IMR-90 (cell line): ENCODE measurements at places on chromosomes 6 and 20. TPM values are rescaled to one million over a fixed set of nuclear protein-coding genes. Genes with fewer than 3 reads are reported as not detected.

DNA sequence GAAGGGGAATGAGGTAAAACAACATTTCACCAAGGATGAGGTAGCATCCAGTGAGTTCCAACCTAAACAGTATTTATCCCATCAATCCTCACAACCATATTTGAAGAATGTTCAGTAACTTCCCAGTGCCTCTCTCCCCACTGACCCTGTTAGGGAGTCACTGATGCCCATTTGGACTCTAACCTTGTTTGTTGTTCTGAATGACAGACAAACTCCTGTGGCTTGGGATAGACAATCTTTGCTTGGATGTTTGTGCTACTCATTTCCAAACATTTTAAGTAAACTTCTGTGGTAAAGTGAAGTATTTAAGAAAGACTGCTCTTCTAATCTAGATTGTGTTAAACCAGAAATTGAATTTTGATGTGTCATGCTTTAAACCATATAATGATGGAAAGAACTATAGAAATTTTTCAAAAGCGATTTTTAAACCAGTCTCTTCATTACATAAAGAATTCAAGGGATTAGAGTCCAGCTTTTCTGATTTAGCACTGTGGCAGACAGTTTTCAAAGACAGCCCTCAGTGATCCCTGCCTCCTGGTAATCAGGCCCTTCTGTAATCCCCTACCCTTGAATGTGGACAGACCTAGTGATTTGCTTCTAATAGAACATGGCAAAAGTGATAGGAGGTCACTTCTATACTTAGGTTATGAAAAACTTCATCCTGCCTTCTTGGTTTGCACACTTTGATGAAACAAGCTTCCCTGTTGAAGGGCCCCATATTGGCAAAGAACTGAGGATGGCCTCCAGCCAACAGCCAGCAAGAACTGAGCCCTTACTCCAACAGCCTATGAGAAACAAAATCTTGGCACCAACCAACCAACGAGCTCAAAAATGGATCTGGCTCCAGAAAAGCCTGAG, 191.6 kb downstream of the DST start:
- no peaks in the 10 kb centered on the region for H3K27me3 ChIP-seq
- H3K4me3 ChIP-seq, result no peak overlapping the region
- peak; percentile 69 for DNase-seq
- H3K27ac ChIP-seq, result peak overlapping the region; percentile 27; the same call in 1 of the 2 replicates
- peaks cover 5% of the 10 kb centered on the region for H3K4me1 ChIP-seq

GRCh38 chr6:160519603-160520042, 144.5 kb downstream of the LPA start:
- H3K4me3 ChIP-seq, result peak overlapping the region; percentile 60
- no peaks in the 10 kb centered on the region for H3K27me3 ChIP-seq
- no peaks in the 10 kb centered on the region for H3K36me3 ChIP-seq
- no peak overlapping the region for H3K27ac ChIP-seq

DNA sequence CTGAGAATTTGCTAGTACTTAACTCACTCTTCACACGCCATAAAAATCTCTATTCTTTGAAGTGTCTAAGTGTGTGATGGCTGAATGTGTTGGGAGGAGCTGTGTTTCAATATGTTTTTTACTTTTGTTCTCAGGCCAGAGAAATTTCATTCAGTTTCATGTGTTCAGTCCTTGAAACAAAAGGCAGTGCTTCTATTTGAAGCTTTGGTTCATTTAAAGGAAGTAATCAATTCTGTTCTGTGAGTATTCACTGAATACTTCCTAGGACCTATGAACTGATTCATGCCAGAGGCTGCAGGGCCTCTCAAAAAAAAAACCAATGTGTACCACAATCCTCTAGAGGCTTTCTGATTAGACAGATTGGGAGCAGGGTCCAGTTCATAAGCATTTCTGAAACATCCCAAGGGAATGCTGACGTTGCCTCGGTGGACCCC, 12.4 kb upstream of the F13A1 start:
- H3K27ac ChIP-seq, result no peak overlapping the region
- H3K36me3 ChIP-seq, result no peaks in the 10 kb centered on the region
- no peak for DNase-seq
- no peaks in the 10 kb centered on the region for H3K27me3 ChIP-seq

- peaks cover 4% of the 10 kb centered on the region for H3K4me1 ChIP-seq
- H3K36me3 ChIP-seq, result no peaks in the 10 kb centered on the region
- DNase-seq, result no peak
- no peak overlapping the region for H3K4me3 ChIP-seq
Measured at GRCh38 chr6:16126861-16127260, 2.0 kb upstream of the MYLIP start.

DNA sequence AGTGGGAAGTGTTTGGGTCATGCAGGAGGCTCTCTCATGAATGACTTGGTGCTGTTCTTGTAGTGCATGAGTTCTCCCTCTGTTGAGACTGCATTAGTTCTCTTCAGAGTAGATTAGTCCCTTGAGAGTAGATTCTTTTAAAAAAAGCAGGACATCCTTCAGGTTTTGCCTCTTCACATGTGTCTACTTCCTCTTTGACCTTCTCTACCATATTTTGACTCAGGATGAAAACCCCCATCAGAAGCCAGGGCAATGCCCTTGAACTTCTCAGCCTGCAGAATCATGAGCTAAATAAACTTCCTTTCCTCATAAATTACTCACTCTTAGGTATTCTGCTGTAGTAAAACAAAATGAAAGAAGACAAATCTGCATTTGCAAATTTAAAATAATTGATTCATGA, 170.3 kb downstream of the CD109 start:
- H3K4me1 ChIP-seq, result no peaks in the 10 kb centered on the region
- H3K36me3 ChIP-seq, result no peaks in the 10 kb centered on the region
- no peak overlapping the region for H3K4me3 ChIP-seq
- no peak for DNase-seq

DNA sequence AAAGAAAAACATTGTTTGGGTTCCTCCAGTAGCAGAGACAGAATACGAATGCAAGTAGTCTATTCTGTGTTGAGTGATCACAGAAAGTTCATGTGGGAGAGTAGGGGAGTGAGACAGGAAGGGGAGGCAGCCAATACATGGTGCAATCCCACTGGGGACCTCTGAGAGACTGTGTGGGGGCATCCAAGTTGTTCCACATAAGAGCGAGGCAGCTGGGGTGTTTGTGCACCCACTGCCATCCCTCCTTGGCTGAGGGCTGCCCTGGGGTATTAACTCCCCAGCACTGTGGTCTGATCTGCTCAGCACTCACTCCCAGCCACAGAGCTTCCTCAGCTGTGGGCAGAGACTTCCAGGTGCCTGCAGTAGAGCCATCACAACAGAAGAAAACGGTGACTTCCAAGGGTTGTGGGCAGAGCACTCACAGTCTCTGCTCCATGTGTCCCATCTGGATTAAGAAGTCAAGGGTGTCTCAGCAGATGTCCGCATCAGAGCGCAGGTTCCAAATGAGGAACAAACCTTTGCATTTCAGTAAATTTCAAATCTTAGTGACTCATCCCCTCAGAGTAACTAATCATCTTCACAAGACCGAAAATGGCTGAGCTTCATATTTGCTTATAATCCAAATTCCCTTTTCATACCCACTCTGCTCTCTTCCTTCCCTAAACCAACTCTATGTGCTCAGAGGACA, 101.9 kb upstream of the NAA20 start:
- no peak overlapping the region for H3K4me3 ChIP-seq
- no peak for DNase-seq
- H3K27ac ChIP-seq, result no peak overlapping the region
- H3K27me3 ChIP-seq, result no peaks in the 10 kb centered on the region
- peaks cover 2% of the 10 kb centered on the region for H3K36me3 ChIP-seq
- peaks cover 5% of the 10 kb centered on the region for H3K4me1 ChIP-seq

- no peaks in the 10 kb centered on the region for H3K36me3 ChIP-seq
- no peak overlapping the region for H3K4me3 ChIP-seq
- no peak for DNase-seq
Measured at GRCh38 chr6:131791476-131791875, 16.3 kb upstream of the ENPP1 start.

DNA sequence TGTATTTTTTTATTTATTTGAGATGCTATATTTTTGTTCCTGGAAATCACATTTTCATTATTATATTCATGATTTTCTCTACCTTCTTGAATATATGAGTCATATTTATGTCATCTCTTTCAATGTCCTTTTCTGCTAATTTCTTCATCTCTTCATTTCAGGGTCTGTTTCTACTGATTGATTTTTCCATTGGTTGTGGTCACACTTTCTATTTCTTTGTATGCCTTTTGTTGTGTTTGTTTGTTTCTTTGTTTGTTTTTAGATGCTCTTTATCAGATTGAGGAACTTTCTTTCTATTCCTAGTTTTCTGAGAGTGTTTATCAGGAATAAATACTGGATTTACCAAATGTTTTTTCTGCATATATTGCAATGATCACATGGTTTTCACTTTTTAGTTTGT, 16.9 kb upstream of the MDFI start:
- H3K4me1 ChIP-seq, result no peaks in the 10 kb centered on the region
- H3K4me3 ChIP-seq, result no peak overlapping the region
- no peak for DNase-seq
- no peak overlapping the region for H3K27ac ChIP-seq
- H3K36me3 ChIP-seq, result no peaks in the 10 kb centered on the region
- H3K27me3 ChIP-seq, result peaks cover 18% of the 10 kb centered on the region

DNA sequence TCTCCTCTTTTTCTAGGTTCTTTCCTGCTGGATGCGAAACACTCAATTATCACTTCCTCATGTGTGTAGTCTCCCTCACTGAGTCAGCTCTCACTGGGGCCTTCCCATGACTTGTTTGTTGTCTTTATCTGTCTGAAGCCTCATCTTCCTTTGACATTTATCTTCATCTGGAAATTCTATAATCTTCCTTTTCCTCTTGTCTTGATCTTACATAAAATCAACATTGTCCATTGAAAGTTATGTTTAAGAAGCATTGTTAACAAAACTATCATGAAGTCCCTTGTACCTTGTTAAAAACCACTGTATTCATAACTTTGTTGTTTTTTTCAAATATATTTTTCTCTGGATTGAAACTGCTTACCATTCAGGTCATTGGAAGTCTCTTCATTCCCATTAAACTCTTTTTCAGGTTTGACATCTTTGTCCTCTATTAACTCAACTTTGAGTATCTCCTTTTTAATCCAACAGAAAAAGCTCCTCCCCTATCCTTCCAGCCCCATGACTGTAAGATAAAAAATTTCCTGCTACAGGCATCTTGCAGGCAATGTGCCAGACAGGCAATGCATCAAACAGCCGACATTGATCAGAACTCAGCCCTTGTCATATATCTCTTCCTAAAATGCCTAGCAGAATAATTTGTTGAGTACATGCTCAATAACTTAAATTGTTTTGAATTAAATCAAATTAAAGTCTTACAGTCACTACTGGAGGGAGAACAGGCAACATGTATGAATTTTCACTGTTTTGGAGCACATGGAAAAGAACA, 34.8 kb downstream of the MYLIP start:
- DNase-seq, result no peak
- H3K4me1 ChIP-seq, result no peaks in the 10 kb centered on the region; the same call in 1 of the 2 replicates
- H3K4me3 ChIP-seq, result no peak overlapping the region
- peaks cover 49% of the 10 kb centered on the region for H3K27me3 ChIP-seq

DNA sequence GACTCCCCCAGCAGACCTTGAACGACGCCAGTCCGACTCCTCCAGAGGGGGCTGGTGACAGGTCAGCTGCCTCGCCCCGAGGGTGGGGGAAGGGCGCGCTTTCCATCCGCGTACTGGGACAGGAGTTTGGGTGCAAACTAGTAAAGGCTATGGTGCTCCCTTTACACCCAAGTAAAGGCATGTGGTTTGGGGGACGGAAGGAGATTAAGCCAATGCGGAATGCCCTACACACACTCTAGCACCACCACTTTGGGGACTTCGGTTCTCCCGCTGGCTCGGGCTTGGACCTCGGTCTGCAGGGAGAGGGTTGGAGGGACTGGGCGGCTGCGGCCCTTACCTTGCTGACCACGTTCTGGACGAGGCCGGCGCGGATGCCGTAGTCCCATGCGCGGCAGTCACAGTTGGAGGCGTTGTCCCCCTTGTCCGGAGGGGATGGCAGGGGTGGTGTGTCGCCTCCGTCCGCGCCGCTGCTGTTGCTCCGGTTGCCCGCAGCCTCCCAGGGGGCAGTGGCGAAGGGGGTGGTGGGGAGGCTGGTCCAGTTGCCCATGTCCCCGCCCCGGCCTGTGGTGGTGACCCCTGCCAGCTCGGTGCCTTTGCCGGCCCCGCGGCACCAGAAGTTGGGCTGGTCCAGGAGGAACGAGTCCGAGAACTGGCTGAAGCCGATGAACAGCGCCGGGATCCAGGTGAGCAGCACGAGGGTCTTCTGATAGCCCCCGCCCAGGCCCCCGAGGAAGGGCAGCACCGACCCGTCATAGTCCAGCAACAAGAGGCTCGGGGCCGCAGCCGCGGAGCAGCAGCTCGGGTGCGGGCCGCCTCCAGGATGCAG, 1.1 kb downstream of the SLC22A23 start:
- H3K27ac ChIP-seq, result no peak overlapping the region
- no peaks in the 10 kb centered on the region for H3K36me3 ChIP-seq
- H3K4me3 ChIP-seq, result peak overlapping the region; percentile 31

DNA sequence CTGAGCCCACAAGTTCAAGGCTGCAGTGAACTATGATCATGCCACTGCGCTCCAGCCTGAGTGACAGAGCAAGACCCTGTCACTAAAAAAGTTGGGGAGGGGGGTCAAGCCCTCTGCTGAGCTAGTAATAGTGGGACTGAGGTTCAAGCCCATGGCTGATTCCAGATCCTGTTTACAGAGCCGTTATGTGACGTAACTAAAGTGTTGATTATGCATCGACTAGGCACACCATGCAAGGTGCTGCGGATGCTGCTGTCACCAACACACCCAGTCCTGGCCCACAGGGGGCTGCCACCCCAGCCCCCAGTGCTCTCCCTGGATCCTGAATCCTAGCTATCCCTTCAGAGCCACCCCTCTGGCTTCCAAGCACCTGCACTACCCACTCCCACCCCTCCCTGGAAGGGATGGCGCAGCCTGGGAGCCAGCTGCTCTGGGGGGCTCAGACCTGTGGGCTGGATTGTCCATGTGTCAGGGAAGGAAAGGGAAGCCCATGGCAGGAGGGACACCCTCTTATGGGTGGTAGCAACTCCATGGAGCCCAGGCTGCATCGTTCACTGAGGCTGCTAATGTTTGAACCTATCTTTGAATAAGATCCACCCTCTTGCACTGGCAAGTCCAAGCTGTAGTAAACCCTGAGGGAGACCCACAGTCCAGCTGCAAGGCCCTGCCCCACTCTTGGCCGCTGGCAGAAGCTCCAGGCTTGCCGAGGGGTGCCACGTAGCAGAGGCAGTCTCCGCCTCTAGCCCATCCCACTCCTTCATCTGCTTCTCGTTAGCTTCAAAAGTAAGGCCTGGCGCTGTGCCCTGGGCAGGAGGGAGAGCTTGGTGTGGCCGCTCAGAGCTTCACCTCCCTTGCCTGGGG, 95.0 kb downstream of the SNX5 start:
- H3K4me3 ChIP-seq, result no peak overlapping the region
- H3K36me3 ChIP-seq, result no peaks in the 10 kb centered on the region
- no peaks in the 10 kb centered on the region for H3K27me3 ChIP-seq

- no peaks in the 10 kb centered on the region for H3K27me3 ChIP-seq
- no peaks in the 10 kb centered on the region for H3K36me3 ChIP-seq
- H3K4me1 ChIP-seq, result no peaks in the 10 kb centered on the region; the same call in 1 of the 2 replicates
- H3K4me3 ChIP-seq, result no peak overlapping the region
- DNase-seq, result no peak
Measured at GRCh38 chr6:113104541-113104940, 752.6 kb upstream of the MARCKS start.

GRCh38 chr20:44646023-44646640, 5.4 kb downstream of the ADA start:
- no peaks in the 10 kb centered on the region for H3K36me3 ChIP-seq
- H3K27ac ChIP-seq, result no peak overlapping the region
- peaks cover 30% of the 10 kb centered on the region for H3K4me1 ChIP-seq
- no peaks in the 10 kb centered on the region for H3K27me3 ChIP-seq
- H3K4me3 ChIP-seq, result no peak overlapping the region

Gene TFAP2A
- 0.72 and 1.1 TPM in 2 replicates for total RNA-seq

Gene SNAP25
- total RNA-seq, result 1.1 and 2.8 TPM in 2 replicates

Gene ATXN1
- 11.1 and 13.9 TPM in 2 replicates for total RNA-seq

Gene MOXD1
- total RNA-seq, result 10.0 and 10.6 TPM in 2 replicates

Gene PAK5
- total RNA-seq, result not detected in 2 replicates

Gene DOP1A
- 32.4 and 35.8 TPM in 2 replicates for total RNA-seq

Gene SLC26A8
- not detected in 2 replicates for total RNA-seq

Gene ADGRG6
- total RNA-seq, result 20.3 and 22.5 TPM in 2 replicates

Gene RBM24
- 4.1 and 6.7 TPM in 2 replicates for total RNA-seq

Gene NKAIN2
- not detected in 2 replicates for total RNA-seq

Gene TXLNB
- under 0.01 TPM in 2 replicates for total RNA-seq
